ENCODE measurements at places on chromosomes 2 and 18. TPM values are rescaled to one million over a fixed set of nuclear protein-coding genes. Genes with fewer than 3 reads are reported as not detected.

Gene FSIP2
- not detected for polyA plus RNA-seq

Gene CTNNA2
- polyA plus RNA-seq: 44.8 TPM

Gene ARMC9
- 11.3 TPM for polyA plus RNA-seq

Gene ABCB11
- polyA plus RNA-seq: not detected

Gene SLC23A3
- not detected for polyA plus RNA-seq

Gene APOB
- 0.07 TPM for polyA plus RNA-seq

Gene CD8B2
- 1.6 TPM for polyA plus RNA-seq

Gene SLC9A4
- not detected for polyA plus RNA-seq

Gene ABCG8
- polyA plus RNA-seq: not detected

Gene RAMP1
- polyA plus RNA-seq: 75.7 TPM

Gene CFC1
- polyA plus RNA-seq: 3.1 TPM

Gene FAM110C
- 1.3 TPM for polyA plus RNA-seq

Gene C1QL2
- polyA plus RNA-seq: 5.2 TPM

- no peak for DNase-seq
These were observed 112.9 kb upstream of the GYPC start for GRCh38 chr2:126543081-126543480.

DNA sequence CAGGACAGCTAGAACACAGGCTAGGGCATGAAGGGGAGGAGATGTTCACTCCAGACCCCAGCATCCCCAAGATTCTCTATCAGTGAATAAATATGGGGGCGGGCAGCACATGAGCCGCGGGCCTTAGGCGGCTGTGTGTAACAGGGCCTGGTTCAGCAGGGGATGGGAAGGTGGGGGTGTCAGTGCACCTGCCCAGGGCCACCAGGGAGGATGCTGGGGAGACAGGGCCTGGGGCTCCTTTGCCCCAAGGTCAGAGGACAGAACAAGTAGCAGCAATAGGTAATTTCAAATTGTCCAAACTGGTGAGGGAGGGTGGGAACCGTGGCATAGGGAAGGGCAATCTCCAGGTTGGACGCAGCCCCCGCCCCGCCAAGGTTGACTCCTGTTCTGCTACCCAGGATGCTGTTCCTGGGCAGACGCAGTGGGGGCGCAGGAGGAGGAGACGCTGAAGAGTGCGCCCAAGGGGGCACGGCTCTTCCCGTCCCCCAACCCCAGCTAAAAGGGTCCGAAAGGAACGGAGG is 16.2 kb downstream of the CYP26B1 start:
- DNase-seq: no peak

DNA sequence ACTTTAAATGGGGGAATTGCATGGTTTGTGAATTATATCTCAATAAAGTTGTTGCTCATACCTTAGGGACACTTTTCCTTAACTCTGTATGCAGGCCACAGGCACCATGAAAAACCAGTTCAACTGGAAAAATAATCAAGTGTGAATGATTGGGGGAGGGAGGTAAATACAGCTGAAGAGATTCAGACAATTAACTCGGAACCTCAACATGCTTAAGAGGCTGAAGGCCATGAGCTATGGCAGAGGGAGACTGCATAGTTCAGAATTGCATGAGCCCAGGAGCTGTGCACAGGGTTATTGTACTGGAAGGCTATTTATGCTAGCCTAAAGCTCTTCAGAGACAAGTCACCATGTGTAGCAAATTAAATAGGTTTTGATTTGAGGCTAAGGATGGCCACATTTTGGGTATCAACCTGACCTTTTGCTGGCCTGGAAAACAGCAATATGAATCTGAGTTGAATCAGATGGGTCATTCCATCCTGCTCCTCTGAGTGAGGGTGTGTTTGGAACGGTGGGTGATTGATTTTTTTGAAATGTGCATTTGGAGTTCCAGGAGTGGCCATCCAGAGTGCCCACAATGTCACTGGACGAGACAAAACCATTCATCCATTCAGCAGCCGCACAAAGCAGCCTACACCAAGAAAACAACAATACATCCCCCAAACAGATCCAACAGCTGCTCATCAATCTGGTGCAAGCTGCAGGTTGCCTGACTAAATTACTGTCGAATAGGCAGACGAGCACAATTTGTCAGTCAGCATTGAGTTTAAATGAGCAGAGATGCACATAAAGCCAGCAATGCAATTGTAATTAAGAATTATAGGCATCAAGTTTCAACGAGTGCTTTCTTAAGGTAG is 42.5 kb downstream of the HRH4 start:
- peak; percentile 61 for DNase-seq

DNA sequence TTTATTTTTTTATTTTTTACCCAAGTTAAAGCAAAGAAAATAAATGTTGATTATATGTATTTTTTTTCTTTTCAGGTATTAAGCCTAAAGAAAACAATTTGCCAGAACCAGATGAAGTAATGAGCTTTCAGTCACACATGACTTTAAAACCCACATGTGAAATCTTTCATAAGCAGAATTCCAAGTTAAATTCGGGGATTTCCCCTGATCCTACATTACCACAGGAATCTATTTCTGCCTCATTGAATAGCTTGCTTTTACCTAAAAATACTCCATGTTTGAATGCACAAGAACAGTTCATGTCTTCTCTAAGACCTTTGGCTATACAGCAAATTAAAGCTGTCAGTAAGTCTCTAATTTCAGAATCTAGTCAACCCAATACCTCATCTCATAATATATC is 26.6 kb downstream of the GEN1 start:
- DNase-seq: no peak

DNA sequence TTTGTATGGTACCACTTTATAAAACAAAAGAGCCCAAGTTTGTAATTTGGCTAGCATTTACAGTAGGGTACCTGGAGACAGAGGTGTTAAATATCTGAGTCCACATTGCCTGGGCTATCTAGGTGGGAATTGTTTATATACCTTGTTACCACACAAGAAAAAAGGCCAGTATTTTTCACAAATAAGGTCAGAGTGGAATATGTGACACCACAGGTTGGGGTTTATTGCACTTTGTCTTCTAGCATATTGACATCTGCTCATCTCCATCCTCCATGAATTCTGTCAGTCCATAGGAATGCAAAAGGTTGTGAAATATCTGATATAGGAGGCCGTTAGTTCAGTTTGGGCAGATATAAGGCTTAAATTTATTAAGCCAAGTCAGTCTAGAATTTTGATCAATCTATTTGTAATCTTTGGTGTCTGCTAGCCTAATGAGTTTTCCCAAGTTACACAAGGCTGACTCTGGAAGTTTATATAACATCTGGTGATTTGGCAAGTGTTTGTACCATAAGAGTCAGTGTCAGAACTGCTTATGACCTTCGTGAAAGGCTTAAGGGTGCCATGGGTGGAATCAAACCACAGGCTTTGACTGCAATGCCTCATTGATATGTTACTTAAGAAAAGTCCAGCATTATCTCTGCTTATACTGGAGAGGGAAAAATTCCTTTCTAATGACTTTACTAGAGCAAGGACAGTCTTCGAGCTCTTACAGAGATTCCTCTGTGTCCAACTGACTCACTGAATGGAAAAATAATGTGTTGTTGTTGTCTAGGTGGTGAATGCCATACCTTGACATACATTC is 11.3 kb upstream of the DPP4 start:
- no peak for DNase-seq

DNA sequence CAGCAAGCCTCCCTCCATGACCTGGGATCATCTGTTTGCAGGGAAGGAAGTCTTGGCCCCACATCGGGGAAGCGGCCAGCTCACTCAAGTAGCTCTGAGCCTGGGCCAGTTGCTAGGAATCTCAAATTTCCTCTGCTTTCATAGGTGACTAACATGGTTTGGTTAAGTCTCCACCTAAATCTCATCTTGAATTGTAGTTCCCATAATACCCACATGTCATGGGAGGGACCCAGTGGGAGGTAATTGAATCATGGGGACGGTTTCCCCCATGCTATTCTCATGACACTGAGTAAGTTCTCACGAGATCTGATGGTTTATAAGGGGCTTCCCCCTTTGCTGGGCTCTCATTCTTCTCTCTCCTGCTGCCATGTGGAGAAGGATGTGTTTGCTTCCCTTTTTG is 75.2 kb downstream of the LBH start:
- no peak for DNase-seq

DNA sequence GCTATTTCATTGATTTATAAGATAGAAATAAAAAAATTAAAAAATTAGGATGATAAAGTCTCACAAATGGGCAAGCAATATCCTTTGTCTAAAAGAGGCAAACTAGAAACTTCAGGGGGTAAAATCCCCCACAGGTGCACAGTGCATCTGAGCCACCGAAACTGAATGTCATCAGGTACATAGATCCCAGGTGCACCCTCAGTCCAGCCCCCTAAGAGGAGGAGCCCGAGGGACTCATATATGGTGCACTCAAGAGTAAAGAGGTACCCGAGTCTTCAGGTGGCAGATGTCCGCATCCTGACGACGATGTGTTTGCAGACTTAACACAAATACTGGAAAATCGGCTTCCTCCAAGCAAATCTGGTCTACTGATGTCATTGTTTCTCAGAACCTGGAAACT is 11.3 kb downstream of the QPCT start:
- DNase-seq: no peak

- DNase-seq: no peak
These were observed 335.2 kb downstream of the LPIN1 start for GRCh38 chr2:12081481-12082210.

DNA sequence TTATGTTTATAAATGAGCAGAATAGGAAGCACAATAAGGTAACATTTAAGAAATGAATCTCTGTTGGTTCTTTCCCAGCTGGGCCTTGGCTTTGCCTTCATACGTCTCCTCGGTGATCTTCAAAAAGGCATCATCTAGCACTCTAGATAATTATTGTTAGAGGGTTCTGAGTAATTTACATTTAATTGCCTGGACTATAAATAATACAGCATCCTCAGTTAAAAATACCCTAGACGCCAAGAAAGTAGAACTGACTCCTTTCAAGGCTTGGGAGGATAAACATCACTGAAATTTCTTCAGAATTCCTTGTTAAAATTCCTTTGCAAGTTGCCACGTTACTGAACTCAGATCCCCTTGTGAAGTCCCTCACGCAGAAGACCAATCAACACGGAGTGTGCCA is 199.7 kb upstream of the BOD1L2 start:
- peak; percentile 9 for DNase-seq

GRCh38 chr2:65299246-65299645 is 71.6 kb downstream of the ACTR2 start:
- no peak for DNase-seq

GRCh38 chr18:3869848-3870247 is 419.9 kb downstream of the TGIF1 start:
- DNase-seq: peak; percentile 40

GRCh38 chr2:119218478-119219064 is 5.1 kb upstream of the STEAP3 start:
- DNase-seq: no peak

- DNase-seq: no peak
These were observed 23.9 kb downstream of the PRKCE start for GRCh38 chr2:45675263-45675812.

- DNase-seq: peak; percentile 85
These were observed 1232.3 kb upstream of the ZEB2 start for GRCh38 chr2:145752091-145752806.

GRCh38 chr18:68431111-68431921 is 283.6 kb downstream of the TMX3 start:
- DNase-seq: no peak

DNA sequence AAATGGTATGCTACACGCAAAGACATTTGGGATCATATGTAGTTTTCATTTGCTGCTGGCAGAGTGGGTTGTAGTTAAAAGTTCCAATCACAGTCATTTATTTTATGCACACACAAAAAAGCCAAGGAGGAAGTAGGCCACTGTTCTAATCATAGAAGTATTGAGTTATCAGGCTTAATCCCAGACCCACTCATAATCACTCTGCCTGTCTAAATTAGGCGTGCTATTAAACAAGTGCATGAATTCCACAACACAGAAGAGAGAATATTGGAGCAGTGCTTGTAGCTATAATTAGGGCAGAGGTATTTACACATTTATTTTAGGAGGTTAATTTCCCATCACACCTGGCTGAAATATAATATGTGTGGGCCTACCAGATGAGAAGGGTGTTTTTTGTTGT is 65.7 kb upstream of the FIGN start:
- DNase-seq: no peak

DNA sequence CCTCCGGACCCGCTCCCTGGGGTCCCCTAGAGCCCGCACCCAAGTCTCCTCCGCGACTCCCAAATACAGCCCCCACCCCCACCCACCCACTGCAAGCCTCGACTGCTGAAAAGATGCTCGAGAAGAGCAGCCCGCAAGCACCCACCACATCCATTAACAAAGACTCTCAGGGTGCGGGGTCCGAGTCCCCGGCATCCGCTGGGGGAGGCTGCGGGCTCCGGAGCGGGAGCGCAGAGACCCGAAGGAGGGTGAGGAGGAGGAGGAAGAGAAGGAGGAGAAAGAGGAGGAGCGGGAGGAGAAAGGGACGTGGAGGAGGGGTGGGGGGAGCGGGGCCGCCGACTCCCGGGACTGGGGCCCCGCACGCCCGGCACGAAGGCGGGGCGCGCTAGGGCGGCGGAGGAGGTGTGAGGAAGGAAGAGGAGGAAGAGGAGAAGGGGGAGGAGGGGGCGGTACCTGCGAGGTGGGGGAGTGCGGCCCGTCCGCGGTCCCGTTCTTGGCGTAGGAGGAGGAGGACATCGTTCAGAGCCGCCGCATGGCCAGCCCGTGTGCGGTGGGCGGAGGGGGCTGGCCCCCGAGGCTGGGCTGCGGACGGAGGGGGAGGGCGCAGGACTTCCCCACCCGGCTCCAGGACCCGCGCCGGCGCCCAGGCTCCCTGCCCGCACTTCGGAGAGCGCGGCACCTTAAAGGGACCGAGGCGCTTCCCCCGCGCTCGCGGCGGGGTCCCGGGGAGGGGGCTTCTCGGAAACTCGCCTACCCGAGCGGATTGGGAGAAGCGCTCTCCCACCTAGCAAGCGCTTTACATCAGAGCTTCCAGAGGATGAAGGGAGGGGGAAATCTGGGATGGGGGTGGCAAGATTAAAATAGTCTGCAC is at the start of gene CACNB4:
Gene CACNB4 (minus strand): TSS at position 549 of the 871 bp plus-strand sequence.
- peak; percentile 62 for DNase-seq
